Nephron progenitor cell (in vitro differentiated cells): ENCODE measurements at places on chromosomes 3 and 15.
A peak's percentile ranks its signal among the peaks of the same experiment; 100 is the strongest.

GRCh38 chr3:120284747-120285507, at the start of gene GPR156:
GPR156 (minus strand) TSS chr3:120285222; CDS start chr3:120244098, 41,124 bp downstream.
- peak; percentile 46 for DNase-seq

GRCh38 chr3:150248116-150248887, 159.8 kb upstream of the TSC22D2 start:
- DNase-seq = no peak

DNA sequence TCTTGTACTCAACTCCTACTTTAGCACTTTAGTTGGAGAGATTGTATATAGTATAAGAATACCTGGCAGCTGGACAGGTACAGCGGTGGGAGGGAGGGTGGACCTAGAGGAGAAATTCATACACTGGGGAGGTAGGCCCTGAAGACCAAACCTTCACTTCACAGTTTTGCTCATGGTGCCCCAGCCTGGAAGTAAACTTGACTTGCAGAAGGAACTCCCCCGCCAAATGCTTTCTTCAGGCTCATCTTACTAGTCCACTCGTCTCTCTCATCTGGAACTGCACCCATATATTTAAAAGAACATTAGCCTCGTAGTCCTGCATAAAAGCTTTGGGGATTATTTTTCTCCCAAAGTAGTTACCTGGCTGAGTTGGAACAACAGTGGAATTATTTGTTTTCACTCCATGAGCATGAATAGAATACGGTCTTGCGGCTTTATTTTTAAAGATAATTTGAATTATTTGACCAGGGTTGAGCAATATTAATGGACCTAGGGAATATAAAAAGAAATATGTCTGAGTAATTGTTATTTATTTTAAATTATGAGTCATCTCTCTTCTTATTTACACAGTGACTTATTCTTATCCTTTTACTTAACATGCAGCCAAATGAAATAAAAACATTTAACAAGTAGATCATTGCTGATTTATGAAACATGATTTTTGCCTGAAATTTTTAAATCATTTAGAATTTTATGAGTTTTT, 25.5 kb upstream of the CP start:
- DNase-seq = no peak

DNA sequence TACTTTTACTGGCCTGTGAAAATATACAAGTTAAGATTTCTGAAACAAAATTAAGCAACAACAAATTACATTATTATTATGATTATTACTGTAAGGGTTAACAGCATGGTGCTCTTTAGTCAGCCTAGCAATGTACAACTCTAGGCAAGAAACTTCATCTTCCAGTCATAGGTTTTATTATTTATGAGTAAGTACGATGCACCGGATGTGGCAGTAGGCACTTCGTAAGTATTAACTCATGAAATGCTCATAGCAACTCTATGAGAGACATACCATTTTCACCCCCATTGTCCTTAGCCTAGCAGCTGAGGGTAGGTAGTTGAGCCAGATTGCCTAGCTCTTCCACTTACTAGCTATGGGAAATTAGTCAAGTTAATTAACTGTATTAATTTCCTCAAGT, 68.0 kb upstream of the PTPRG start:
- DNase-seq = no peak

DNA sequence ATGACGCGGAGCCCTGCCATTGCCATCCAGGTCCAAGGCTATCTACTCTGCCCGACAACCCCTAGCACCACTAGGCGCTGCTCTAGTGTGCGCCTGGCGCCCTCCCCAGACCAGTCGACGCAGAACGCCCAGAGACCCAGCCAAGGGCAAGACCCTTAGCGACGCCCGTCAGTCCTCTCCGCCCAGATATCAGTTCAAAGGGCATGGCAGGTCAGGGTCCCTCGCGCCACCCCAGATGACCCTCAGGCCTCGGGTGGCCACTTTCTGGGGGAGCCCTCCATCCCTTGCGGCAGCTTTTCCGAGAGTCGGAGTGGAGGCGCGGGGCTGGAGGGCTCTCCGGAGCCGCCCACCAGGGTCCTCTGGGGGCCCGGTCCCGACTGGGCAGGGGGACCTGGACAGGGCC, 371 bp upstream of the CLSTN2 start:
- peak; percentile 74 for DNase-seq

DNA sequence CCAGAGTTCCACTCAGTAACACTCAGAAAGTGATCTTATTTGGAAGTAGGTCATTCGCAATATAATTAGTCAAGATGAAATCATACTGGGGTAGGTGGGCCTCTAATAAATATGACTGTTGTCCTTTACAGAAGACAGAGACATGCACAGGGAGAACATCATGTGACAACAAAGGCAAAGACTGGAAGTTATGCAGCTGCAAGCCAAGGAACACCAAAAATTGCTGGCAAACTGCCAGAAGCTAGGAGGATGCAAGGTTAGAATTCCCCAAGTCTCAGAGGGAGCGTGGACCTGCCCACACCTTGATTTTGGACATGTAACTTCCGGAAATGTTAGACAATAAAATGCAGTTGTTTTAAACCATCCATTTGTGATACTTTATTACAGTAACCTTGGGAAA, 471.5 kb upstream of the AGTR1 start:
- no peak for DNase-seq

DNA sequence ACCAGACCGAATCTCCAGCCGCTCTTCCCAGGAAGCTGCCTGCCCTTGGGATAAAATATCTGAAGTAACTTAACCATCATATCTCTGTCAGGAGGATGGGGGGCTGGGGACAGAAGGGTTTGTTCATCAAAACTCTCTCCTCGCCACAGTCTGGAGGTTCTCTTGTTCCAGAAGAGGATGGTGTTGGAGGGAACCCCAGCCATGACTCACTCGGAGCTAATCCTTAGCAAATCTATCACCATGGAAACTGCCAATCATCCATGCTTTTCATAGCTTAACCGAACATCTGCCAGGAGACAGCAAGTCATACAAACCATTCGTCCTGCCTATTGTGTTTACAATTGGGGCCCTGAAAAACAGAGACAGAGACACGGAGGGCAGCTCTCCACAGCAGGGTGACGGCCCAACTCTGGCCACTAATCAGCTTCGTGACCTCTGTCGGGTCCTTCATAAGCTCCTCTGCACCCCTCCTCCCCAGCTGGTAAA, 73.8 kb upstream of the HEG1 start:
- no peak for DNase-seq

- DNase-seq = no peak
Measured at GRCh38 chr15:39934397-39935071, 619 bp downstream of the EIF2AK4 start.

DNA sequence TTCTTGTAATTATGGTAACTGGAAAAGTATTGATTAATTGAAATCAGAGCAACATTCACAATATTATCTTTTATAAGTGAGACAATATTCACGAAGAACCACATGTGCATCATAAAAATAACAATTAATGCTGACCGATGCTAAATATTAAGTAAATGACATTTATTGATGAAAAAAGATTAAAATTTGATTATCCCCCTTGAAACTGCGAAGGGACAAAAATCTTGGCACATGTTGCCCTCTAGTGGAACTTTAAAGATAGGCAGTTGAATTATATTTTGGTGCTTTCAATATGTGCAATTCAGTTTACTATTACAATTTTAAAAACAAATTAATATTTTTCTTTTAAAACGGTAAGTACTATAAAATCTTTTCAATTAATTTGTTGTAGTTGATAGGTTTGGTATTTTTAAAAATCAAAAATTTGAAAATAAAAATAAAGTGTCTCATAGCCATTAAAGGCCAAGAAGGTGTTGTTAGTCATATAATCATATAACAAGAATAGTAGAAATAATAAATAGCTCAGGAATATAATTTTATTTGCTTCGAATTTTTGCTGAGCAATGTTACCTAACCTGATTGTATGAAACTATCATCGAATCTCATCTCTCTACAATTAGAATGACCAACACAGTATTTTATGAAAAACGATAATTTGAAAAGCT, 270.2 kb downstream of the ROBO1 start:
- no peak for DNase-seq

GRCh38 chr3:35679409-35680080, 40.2 kb downstream of the ARPP21 start:
- DNase-seq = no peak

DNA sequence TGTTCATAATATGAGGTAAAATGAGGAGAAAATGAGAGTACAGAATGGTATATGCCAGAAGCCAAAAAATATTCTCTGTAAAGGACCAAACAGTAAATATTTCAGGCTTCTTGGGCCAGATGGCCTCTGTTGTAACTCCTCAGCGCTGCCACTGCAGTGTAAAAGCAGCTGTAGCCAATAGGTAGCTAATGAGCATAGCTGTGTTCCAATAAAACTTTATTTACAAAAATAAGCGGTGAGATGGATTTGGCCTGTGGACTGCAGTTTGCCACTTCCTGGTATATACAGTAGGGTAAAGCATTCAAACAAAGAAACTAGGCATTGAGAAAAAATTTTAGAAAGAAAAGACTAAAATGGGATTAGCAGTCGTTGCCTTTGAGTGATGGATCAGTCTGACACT, 51.5 kb downstream of the BFSP2 start:
- DNase-seq = no peak

- no peak for DNase-seq
Measured at GRCh38 chr3:130558366-130558765, 41.4 kb downstream of the COL6A6 start.
